Ovary (tissue), 10 donors: ENCODE measurements at places on chromosomes 3 and 15.

DNA sequence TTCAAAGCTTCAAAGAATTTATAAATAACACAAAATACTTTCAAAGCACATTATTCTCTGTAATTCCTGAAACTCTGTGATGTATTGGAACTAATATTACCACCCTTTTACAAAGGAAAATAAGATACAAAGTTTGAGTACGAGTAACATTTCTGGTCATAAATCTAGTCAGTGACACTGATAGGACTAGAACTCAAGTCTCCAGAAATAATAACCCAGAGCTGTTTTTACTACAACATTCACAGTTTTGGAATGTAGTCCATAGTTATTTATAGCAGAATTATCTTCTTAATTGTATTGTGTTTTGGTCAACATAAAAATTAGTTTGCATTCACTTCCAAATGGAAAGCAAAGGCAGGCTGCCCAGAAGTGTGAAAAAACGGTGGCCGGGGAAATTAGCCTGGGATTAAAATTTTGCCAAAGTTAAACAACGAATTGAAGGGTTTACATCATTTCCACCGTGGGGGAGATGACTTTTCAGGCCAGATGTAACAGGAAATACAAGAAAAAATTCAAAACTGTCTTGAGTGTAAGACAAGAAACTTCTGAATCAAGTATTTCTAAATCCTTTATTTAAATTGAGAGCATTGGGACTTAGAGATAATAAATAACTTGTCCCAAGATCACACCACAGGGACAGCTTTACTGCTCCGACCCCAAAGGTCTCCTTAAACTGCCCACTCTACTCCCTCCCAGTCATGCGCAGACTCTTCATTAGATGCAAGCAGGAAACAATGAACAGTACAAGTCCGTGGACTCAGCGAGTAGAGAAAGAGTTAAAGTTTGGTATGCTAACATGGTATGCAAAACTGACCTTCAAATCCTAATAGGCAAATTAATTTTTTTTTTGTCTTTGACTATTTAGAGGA, 74.3 kb upstream of the VGLL4 start:
- peak; percentile 34 for DNase-seq

GRCh38 chr3:24229468-24230221, 265.0 kb downstream of the THRB start:
- DNase-seq: no peak

- no peak for DNase-seq
These were observed 21.5 kb upstream of the SPTSSB start for GRCh38 chr3:161392853-161393252.

- DNase-seq: no peak
These were observed 13.5 kb upstream of the AADAC start for GRCh38 chr3:151800431-151800830.

DNA sequence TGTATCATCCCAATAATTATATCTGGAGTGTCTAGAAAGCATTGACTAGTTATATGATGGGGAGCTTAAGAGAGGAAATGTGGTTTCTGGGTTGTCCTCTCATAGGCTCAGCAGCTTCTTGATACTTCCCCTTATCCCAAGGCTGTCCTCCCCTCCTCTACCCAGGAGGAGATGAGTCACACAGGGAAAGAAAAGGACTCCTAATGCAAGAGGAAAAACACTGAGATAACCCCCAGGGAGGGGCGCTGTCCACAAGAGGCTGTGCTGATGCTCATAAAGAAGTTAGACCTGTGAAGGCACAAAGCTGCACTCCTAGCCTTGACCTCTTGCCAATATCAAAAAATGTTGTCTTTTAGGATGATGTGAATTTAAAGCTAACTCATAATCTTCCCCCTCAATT, 28.8 kb upstream of the GYG1 start:
- no peak for DNase-seq

DNA sequence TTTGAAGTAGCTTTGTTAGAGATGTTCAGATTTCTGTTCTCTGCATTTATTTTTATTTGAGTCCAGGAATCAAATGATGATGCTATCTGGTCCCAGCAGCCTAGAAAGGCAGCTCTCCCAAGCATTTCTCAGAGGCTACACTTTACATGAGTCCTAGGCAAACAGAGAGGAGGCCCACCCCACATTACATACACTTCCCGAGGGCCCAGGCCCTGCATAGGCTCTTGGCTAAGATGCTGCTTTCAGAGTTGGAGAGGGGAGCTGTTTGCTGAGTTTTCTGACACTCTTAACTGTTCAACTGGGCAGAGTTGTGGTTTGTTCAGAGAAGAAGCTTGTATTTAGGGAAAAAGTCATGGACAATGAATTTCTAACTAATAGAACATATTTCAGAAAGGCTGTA, 117.9 kb upstream of the RGMA start:
- no peak for DNase-seq

DNA sequence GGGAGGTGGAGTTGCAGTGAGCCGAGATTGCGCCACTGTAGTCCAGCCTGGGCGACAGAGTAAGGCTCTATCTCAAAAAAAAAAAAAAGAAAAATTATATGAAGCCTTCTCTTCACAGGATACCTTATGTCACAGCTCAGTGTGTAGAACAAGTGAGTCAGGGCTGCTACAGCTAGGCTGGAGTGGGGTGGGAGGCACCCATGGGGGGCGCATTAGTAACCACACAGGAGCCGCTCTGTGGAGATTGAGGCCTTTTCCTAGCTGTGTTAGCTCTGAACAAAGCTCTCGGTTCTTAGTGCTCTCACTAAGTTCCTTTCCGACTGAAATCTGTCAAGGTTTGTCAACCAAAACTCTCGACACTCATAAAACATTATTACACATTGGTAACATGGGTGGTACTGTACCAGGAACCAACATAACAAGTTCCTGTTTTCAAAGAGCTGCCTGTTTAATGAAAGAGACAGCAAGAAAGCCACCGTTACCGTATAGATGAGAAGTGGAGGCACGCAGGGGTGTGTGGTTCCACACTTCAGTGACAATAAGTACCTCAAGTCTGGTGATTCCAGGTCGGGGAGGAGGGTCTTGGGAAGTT, 4.5 kb downstream of the LRRC31 start:
- DNase-seq: no peak

DNA sequence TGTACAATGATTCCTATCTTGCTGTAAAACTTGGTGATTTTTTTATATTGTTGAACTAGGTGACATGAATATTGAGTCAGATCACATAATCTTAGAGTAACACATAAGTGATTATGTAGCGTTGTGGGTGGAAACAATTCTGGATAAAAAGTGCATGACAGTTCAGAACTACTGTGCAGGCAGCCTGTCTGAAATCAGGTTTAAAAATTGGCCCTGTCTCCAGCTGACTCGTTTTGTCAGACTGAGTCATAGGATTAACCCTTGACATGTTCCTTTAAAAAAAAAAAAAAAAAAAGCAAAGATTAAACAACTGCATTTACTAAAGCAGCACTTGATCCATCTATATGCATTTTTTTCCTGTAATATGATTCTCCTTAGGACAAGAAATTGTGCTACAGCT, 160.0 kb upstream of the CGNL1 start:
- no peak for DNase-seq
